ENCODE measurements at places on chromosomes 6 and 20.

DNA sequence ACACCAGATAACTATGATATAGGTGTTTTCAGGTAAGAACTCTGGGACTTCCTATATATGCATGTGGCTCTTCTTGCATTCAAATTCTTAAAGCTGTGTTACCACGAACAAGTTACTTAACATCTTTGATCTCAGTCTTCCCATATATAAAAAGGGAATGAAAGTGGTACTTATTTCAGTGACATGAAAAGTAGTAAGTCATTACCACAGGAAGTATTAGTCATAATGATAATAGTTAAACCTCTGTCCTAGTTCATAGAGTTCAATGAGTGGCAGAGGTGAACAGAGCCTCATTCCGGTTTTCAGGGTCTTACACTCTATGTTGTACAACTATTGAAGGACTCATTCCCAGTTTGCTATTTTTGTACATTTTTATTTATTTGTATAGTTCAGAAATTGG is 237.0 kb downstream of the NKAIN2 start:
- DNase-seq, result no peak

DNA sequence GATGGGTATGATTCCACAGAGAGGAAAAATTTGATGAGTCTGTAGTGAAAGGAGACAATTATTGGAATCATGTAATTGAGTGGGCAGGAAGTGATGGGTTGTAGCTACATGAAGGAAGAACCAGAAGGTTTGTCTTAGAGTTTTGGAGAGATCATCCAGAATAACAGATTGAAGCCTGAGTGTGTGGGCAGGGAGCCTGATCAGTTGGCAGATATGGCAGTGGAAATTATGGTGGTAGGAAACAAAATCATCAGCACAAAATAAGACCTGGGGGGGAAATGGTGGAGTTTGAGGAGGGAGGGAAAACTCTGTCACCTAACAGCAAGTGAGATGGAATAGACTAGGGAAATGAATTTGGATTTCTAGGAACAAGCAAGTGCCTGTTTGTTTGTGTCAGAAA is 606.6 kb upstream of the MAP3K7 start:
- no peak for DNase-seq

DNA sequence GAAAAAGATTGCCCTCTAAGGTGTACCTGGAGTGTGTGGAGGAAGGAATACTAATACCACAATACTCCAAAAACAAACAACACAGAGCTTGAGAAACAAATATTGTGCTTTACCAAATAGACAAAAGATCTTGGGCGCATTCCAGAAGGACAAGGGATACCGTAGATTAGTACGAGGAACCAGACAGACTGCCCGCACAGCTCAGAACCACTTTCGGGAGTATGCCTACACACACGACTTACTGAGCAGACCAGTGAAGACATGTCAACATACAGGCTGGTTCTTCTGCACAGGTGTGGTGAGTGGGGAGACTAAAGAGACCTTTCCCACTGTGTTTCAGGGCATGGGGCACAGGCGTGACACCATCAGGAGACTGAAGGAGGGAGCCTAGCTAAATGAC is 15.8 kb upstream of the FOXQ1 start:
- DNase-seq, result no peak

GRCh38 chr20:43959079-43959919 is 44.6 kb downstream of the TOX2 start:
- no peak for DNase-seq

DNA sequence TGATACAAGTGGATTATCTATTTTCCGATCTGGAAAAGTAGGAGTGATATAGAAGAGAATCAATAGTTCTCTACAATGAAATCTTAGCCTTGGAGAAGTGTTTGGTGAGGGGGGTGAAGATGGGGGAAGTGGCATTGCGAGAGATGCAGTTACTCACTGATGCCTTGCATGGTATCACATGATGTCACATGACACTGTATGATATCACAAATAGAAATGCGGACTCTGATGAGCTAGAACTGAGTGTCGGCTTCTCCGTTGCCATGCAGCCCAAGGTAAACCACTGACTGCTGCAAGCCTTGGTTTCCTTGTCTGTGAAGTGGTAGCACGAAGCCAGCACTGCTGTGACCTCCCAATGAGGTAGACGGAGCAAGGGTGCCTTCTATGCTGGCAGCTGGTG is 403.3 kb upstream of the AGPAT4 start:
- DNase-seq, result no peak

DNA sequence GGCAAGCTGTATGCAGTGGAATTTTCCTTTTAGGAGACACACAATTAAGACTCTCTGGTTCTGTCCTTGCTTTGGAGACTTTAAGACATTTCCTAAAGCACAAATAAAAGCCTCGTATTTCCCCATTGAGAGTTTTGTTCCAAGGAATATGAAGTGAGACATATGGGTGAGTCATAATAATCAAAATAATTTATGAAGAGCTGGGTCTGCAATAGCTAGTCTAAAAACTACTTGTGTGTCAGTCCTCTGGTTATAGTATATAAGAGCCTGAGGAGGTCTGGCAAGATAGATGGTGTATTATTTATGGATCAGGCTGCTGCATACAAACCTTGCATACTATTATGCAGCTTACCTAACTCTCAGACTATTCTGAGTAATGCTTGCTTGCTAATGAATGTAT is 142.6 kb downstream of the ADGRG6 start:
- DNase-seq, result no peak
